GM04504 (cell line): ENCODE measurements at places on chromosomes 4 and X.

DNA sequence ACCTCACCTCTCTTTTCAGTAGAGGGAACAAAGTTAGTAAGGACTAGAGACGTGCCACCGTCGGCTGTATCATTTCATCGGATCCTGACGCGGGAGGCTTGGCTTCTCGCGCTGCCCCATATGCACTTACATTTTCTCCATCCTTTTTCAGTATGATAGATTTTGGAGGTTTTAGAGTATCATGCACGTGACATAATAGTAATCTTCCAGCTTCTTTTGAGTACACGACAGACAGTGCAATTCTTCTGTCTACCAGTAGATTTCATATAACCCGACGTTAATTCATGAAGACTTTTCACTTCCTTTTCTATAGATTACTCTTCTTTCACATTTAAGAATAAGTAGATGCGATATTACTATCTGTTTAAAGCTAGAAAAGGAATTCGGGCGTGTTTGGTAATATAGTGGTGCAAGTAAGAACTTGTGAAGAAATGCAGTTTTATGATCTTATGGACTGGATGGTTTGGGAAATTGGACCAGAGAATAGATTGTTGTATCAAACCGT, 1.0 kb downstream of the CDS1 start:
- DNase-seq = no peak

DNA sequence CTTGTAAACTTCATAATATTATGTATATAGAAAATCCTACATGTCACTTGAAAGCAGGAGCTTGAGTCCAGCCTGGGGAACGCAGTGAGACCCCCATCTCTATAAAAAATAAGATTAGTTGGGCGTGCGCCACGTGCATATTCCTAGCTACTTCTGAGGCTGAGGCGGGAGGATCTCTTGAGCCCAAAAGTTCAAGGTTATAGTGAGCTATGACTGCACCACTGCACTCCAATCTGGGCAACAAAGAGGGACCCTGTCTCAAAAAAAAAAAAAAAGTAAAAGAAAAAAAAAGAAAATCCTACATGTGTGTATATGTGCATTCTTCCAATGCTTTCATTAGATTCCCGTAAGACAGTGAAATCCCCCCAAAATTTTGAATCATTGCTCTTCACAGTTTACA, 1.7 kb downstream of the SEC31A start:
- no peak for DNase-seq

- no peak for DNase-seq
These were observed 46.1 kb upstream of the LGI2 start for GRCh38 chr4:25076625-25077398.

- no peak for DNase-seq
These were observed 123.7 kb upstream of the PSAPL1 start for GRCh38 chr4:7558436-7558835.

DNA sequence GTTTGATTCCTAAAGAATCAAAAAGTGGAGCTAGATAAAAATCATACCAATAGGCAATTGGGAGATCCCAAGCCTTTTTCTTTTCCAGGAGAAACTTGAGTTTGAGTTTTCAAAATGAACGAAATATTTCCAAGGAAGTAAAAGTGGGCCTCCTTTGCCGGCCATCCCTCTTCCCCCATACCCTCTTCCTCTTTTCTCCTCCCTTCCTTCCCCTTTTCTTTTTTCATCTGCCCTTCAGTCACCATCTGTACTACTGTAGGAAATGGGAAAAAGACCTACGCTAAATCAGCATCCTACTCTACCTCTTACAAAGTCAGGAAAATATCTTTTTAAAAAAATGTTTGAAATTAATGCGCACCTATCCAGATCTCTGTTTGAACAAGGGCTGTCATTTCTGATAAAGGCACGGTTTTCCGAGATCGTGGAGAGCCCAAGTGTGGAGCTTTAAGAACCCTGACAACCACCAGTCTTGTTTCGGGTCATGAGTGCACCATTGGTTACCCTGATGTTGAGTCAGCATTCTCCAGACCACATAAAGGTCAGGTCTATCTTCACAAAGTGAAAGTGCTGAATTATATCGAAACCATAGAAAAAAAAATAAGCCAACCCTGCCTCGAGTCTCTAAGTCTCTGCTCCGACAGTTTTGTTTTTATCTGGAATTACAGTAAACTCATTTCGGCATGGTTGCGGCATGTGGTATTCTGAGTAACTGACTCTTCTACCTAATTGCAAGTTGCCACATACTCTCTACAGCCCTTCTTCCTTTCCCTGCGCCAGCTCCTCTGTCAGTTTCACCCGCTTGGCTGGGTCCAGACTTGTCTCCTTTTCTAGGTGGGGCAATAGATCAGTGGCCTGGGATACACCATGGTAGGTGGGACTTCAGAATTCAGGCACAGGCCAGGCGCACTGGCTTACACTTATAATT, 140.2 kb upstream of the KLF3 start:
- DNase-seq = no peak

GRCh38 chrX:12881914-12882313, 15.0 kb downstream of the TLR7 start:
- DNase-seq = no peak

DNA sequence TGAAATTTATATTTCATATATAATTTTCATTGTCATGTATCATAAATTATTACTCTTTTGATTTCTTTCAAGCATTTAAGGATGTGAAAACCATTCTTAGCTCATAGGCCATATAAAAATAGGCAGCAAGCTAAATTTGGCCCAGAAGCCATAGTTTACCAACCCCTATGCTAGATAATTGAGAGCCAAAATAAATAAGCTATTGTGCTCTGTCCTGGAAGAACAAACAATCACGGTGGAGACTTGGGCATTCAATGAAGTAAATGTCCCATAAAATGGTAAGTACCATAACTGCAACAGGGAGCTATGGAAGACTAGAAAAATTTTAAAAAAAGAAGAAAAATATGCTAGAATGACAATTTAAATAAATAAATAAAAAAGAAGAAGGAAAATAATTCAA, 60.9 kb upstream of the PACRGL start:
- DNase-seq = no peak

DNA sequence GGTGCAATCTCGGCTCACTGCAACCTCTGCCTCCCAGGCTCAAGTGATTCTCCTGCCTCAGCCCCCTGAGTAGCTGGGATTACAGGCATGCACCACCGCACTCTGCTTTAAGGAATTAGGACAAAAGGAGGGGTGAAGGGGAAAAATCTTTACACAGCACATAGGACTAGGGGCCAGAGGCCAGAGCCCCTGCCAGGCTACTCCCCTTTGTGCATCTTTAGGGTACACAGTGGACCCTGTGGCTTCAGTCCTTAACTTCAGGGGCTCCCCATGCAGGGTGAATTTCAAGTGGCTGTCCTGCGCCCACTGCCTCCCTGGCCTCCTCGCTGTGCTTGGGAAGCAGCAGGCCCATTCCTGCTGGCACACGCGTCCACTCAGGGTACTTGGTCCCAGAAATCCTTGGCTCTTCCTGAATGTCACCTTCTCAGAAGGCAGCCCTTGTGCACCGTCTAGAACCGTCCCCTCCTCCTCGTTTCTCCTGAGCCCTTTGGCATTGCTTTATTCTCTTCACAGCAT, 138.9 kb upstream of the PSAPL1 start:
- no peak for DNase-seq

DNA sequence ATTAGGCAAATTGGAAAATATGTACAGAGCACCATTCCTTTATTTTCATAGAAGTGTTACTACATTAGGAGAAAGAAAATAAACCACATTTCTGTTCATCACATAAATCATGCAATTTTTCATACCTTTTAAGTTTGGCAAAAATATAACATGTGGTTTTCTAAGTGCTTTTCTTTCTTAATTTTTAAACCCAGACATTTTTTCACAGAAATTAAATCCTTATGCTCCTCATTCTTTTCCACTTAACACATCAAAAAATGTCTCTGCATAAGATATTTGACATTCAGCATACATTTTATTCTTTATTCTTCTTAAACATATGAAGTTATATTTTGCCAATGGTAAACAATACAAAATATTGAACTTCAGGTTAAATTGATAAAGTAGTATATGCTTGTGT, 826.6 kb upstream of the SLIT2 start:
- DNase-seq = no peak

- peak; percentile 20 for DNase-seq
These were observed 49.4 kb downstream of the RPS6KA3 start for GRCh38 chrX:20217271-20217670.

DNA sequence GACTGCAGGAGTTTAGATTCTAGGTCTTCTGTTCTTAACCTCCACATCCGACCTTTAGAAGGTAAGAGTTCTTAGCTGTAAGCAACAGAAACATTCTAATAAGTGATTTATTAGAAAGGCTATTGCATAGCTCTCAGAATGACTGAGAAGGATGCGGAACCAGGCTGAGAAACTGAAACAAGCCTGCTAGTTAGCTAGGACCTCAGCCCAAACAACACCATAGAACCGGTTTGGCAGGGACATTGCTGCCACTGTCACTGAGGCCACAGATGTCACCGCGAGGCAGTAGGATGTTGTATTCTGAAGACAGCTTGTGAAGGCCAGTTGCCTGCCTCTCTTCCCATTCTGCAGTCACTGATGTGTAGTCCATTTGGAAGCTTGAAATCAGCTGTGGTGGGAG, 160.0 kb upstream of the ARX start:
- DNase-seq = no peak

DNA sequence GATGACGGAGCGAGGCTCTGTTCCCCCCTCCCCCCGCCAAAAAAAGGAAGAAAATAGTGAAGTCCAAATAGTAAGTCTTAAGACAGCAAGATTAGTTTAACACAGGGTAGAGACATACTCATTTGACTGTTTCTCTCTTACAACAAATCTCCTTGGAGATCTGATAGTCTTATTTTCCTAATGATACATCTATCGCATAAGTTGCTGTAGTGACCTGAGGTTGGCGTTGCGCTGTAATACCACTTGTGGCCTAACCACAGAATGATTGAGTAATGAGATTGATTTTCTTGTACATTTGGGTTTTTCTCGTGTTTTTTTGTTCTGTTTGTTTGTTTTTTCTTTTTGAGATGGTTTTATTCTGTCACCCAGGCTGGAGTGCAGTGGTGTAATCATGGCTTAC, 27.2 kb downstream of the OCIAD1 start:
- no peak for DNase-seq

GRCh38 chrX:71534773-71535544, 2.1 kb downstream of the OGT start:
- no peak for DNase-seq

- no peak for DNase-seq
These were observed 96.4 kb downstream of the CHIC2 start for GRCh38 chr4:53967986-53968385.

DNA sequence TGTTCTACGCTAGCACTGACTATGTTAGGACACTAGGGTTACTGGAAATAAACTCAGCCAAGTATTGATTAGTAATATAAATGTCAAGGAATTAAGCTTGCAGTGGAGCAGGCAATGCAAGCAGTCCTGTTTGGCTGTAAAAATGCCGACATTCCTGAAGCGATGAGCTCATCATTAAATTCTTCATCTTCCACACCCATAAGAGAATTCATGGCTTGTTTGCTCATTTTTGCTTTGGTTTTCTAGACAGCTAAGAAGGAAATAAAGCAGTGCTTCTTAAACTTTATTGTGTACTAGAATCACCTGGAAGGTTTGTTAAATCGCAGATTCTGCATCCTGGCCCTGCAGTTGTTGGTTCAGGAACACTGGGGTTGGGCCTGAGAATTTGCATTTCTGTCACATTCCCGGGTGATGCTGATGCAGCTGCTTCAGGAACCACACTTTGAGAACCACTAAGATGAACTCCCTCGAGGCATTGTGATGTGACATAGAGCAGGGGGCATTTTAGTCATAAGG, 17.8 kb downstream of the ANXA3 start:
- DNase-seq = peak; percentile 38

DNA sequence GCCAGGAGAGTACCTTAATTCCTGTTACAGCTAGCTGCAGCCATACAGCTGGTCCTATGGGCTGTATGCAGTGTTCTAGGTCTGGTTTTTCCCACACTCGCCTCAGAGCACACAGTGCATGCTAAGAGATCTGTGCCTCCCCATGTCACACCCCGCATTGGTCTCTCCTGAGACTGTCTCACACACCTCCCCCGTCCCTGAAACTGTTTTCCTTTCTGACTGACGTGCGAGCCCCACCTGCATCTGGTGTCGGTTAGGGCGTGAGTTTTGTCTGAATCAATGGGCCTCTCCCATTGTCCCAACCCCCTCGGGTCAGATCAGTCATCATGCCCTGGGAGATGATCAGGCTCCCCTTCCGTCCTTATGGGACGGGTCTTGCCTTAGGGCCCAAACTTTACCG, 3.4 kb upstream of the UGT8 start:
- DNase-seq = no peak

DNA sequence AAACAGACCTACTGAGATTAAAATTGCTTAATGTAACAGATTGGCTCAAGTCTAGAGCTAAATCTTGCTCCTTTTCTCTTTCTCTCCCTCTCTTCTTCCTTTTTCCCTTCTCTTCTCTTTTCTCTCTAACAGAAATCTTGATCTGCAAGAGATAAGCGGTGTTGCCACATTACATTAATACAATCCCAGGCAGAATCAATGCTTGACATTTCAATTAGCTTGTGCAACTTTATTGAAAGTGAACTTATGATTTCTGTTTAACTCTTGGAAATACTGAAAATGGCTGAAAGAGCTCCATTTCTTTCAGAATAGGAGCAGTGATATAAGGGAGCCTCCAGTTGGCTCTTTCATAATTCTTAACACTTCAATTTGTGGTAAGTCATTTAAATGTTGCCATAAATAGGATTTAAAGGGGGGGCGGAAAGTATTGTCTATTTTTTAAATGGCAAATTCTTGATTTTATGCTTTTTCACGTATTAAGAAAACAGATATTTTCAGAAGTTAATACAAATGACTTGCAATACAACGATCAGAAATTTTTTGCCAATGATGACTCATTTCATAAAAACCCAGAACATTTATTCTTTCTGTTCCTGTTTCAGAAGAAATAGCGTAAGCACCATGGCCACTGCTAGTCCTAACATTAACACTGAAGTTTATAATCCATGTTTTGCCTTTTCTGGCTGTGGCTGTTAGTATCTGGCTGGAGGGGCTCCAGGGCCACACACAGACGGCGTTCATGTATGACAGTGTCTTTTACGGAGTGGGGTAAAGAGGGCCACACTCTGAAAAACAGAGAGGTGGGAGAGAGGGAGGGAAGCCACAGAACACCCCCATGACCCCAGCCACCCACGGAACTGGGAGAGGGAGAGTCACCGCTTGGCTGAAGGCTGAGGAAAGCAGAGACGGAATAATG, 115.7 kb upstream of the FAT1 start:
- DNase-seq = no peak

DNA sequence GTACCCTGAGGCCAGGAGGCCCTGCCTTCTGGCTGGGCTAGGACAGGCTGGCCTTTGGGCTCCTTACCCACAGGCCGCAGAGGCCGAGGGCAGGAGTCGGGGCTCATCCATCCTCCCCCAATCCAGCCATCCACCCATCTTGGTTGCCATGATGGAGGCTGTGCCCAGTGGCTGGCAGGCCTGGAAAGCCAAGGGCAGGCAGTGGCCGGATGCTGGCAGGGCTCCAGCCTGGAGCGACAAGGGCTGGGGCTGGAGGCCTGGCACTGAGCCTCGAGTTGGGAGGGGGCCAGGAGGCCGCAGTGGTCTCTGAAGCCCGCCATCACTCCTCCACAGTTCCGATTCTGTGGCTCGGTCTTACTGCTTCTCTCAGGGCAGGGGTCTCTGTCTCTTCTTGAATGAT, 8.6 kb upstream of the BGN start:
- no peak for DNase-seq
